ENCODE measurements at places on chromosomes 5 and 9.

DNA sequence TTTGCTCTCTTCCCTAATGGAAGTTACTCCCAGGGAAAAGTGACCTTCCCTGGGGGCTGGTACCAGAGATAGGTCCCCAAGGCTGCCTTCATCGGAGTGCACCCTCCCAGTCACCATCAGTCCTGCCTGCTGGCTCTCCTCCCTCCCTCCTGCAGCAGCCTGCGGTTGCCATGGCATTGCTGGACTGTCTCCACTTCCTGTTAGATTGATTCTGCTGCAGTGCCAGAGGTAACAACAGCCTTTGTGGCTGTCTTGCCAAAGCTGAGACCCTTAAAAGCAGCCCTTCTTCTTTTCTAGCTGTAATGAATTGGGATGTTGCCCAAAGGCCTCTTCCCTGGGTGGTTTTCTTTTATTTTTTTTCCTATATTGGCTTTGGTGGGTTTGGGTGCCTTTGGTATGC, 78.1 kb upstream of the PRLR start:
- DNase-seq = no peak

GRCh38 chr9:122370869-122371755, at the start of gene PTGS1:
TSS of gene PTGS1 (plus strand) at chr9:122371024. CDS start at chr9:122371085, 61 bp downstream.
- peak; percentile 33 for DNase-seq

DNA sequence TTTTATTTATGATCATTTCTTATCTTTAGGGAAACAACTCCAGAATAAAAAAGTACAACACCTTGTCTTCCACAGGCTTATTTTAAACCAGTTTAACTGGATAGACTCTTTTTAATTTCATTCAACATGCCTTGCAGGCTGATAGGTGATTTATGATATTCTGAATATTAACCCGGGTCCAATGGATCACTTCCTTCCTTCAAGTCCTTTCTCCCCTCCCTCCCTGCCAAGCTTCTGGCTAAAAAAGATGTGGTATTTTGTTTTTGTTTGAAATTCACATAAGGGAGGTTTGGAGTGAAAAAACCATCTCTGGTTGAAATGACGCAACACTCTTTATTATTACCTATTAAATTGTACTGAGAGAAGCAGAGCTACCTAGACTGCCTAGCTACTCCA, 265.3 kb downstream of the MLLT3 start:
- DNase-seq = no peak

DNA sequence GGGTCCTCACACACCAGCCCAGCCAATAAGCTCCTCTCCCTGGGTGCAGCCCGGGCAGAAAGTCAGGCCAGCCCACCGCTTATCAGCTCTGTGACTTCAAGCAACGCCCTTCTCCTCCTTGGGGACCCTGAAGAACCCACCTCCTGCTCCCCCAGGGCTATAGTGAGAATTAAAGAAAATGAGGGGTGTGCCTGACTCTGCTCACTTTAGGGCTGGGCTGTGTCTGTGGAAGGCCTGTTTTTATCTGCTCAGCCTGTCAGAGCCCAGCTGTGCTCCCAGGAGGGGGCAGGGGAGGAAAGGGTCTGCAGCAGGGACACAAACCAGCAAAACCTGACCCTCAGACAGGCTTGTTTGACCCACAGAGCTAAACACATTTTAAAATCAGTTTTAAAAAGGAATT, 3.9 kb downstream of the GPRIN1 start:
- no peak for DNase-seq

- no peak for DNase-seq
These were observed 292.7 kb downstream of the CWC27 start for GRCh38 chr5:65061250-65061973.

DNA sequence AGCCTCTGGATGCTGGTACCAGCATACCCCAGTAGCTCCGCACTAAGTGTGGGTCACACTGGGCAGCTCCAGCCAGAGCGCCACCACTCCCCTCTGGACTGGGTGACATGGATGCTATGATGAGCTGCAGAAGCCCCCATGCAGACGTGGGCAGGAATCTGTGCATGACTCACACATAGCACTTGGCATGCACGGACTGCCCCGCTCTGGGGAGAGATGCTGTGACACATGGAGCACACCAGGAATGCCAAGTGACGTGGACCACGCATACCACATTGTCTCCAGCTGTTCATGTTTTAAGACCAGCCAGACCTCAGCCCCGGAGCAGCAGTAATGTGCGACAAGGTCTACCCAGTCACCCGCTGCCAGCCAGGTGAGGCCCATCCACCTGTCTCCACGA, 64.1 kb downstream of the SEMA4D start:
- no peak for DNase-seq

GRCh38 chr9:354453-354852, 139.8 kb downstream of the DOCK8 start:
- no peak for DNase-seq
